ENCODE measurements at places on chromosomes 11 and 22. TPM values are rescaled to one million over a fixed set of nuclear protein-coding genes. Genes with fewer than 3 reads are reported as not detected.

Gene SOX6
- 29.4 TPM for total RNA-seq

Gene TRPT1
- 34.5 TPM for total RNA-seq

Gene BET1L
- 70.7 TPM for total RNA-seq

Gene CDC42BPG
- 3.2 TPM for total RNA-seq

Gene TIMP3
- total RNA-seq: 81.7 TPM

Gene RAB3IL1
- 53.8 TPM for total RNA-seq

Gene OR8D4
- total RNA-seq: not detected

Gene PATE2
- total RNA-seq: not detected

Gene PITPNM1
- 15.1 TPM for total RNA-seq

Gene BIK
- 0.31 TPM for total RNA-seq

Gene SNX32
- total RNA-seq: 2.0 TPM

Gene ZC3H7B
- 34.7 TPM for total RNA-seq

Gene OR4D5
- total RNA-seq: not detected

Gene OR5B21
- not detected for total RNA-seq

Gene AIFM3
- 0.43 TPM for total RNA-seq

Gene KRTAP5-1
- not detected for total RNA-seq

Gene WDR74
- 36.5 TPM for total RNA-seq

Gene KCNK7
- total RNA-seq: 1.6 TPM

Gene FAM180B
- total RNA-seq: not detected

Gene PLAAT2
- total RNA-seq: not detected

Gene KRTAP5-7
- total RNA-seq: 0.22 TPM

Gene CYTH4
- total RNA-seq: 6.2 TPM

Gene CASP12
- 3.0 TPM for total RNA-seq

Gene CENPM
- 1.8 TPM for total RNA-seq

Gene GAL3ST1
- total RNA-seq: 3.0 TPM

Gene EHD1
- 30.0 TPM for total RNA-seq

Gene PRCP
- 46.5 TPM for total RNA-seq

Gene SMTNL1
- total RNA-seq: not detected

Gene PANX1
- total RNA-seq: 13.0 TPM

Gene PDGFD
- 77.9 TPM for total RNA-seq

Gene MUC2
- 3.3 TPM for total RNA-seq

Gene GVQW3
- total RNA-seq: 3.0 TPM

Gene KCNJ1
- total RNA-seq: not detected

Gene DDI1
- total RNA-seq: not detected

Gene TLCD5
- 4.0 TPM for total RNA-seq

Gene GSTT2
- not detected for total RNA-seq

Gene NDUFC2
- total RNA-seq: 106 TPM

Gene SLC22A8
- not detected for total RNA-seq

Gene KRTAP5-2
- total RNA-seq: not detected

Gene TFIP11
- total RNA-seq: 26.3 TPM

Gene MS4A3
- not detected for total RNA-seq

Gene LAYN
- total RNA-seq: 25.0 TPM

Gene NXPE1
- total RNA-seq: not detected

Gene P4HA3
- total RNA-seq: 0.36 TPM

Gene BBOX1
- 0.92 TPM for total RNA-seq

Gene POU2AF1
- total RNA-seq: 1.6 TPM

Gene RAB36
- 18.7 TPM for total RNA-seq

Gene HTR3B
- not detected for total RNA-seq

Gene LAMTOR1
- total RNA-seq: 66.5 TPM

Gene TRIM3
- total RNA-seq: 24.9 TPM

Gene ACER3
- total RNA-seq: 17.7 TPM

Gene LARGE1
- 54.3 TPM for total RNA-seq

Measured in ovary (tissue), 10 donors.